ENCODE measurements at places on chromosomes 6 and 20.

DNA sequence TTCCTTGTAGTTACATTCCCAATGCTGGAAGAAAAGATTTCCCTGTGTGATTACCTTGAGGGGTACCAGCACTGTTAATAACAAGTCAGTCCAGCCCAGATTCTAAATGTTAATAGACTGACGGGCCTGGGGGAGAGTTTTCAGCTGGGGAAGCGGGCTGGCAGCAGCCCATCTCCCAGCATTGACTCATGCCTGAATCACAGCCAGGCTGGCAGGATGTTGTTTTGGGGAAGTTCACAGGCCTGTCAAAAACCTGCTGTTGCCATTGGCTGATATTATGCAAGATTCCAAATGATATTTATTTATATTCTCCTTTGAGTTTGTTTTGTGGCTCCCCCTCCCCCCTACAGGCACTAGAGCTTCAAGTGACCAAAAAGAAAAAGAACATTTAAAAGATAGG lies 213.9 kb upstream of the CNR1 start:
- DNase-seq = no peak

DNA sequence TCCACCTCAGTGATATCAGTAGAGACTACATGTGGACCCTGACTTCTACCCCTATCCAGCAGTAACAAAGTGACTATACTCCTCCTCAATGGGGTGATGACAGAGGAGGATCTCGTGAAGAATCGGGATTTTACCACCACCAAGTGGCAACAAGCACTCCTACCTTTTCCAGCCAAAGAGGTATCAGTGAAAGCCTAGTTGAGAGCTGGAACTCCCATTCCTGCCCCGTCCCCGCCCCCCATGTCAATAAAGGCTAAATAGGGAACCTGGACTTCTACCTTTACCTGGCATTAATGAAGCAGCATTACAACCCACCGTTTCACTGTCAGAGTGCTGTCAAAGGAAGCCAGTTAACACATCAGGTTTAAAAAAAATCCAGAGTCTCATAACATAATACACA lies 45.3 kb downstream of the RNF24 start:
- DNase-seq = no peak

DNA sequence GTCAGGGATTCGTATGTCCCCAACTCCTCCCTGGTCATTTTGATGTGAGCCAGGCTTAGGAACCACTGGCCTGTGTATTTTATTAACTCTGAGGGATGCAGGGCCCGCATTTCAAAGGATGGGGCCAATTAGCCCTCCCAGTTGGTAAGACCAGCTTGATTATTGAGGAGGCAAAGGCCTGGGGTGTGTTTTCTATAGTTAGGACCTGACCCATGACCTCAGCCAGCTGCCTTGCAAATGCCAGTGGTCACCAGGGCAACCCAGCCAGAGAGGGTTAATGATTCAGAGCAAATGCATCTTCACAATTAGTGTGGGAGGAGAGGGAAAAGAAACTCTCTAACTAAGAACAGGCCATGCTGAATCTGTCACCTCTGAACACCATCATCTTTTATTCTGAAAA lies 835.4 kb downstream of the MAFB start:
- DNase-seq = no peak

DNA sequence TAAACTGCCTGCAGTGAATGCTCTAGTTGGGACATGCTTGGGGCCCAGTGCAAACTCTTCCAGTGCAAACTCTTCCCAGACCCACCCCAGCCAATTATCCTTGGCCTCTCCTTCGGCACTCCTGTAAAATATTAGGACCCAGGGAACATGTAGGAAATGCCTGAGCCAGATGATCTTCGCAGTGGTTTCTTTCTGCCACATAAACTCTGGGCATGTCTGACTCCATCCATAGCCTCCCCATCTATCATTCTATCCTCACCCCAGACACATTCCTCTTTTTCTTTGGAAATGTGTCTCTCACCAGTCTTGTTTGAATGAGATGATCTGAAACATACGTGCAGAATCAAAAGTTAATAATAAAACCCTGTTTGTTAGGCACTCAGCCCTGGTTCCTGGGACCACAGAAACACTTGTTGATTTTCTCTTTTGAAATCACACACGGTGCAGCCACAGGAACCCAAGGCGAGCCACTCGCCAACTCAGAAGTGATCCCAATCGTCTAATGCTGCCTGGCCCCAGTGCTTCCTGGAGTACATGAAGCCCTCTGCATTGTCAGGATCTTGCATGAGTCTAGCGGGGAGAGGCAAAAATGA lies 108.9 kb upstream of the CST7 start:
- DNase-seq = no peak

DNA sequence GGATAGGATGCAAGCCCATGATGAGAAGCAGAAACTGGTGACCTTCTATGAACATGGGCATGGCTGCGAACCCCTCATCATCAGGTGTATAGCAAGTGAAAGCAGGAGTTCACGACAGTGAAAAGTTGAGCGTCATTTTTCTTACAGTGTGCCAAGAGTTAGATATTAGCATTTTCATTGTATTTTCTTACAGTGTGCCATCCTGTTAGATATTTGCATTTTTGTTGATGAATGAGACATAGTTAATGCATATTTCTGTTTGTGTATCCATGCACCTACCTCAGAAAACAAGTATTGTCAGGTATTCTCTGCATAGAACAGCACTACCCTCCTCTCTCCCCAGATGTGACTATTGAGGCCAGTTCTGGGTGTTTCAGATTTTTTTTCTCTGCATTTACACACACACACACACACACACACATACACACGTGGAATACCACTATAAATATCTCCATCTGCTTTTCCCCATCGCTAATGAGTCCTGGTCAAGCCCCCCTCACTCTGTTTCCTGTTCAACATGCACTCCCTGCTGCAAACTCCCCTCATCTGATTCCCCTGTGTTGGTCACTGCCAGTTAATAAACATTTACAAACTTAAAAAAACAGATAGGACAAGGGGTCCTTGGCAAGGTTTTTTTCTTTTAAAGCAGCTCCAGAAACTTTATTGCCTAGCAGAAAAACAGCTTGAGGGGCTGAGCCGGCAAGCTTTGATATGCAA lies 41.7 kb downstream of the PLN start:
- no peak for DNase-seq

DNA sequence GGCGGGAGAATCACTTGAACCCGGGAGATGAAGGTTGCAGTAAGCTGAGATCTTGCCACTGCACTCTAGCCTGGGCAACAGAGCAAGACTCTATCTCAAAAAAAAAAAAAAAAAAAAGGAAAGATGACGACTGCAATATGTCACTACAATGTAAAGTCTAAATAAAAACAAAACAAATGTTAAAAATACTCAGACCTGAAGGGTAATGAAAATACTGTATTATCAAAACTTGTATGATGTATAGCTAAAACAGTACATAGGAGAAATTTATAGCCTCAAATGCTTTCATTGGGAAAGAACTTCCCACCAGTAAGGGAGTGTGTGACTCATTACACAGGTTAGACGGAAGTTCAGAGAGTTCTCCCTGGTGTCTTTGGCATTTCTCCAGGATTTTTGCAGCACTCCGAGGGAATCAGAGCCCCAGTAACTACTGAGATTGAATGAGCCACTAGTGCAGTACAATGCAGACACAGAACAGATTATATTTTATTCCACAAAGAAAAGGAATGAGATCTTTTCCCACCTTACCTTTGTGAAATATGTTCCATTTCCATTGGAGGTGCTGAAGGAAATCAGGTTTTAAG lies 12.5 kb upstream of the RALGAPB start:
- DNase-seq = peak; percentile 46

DNA sequence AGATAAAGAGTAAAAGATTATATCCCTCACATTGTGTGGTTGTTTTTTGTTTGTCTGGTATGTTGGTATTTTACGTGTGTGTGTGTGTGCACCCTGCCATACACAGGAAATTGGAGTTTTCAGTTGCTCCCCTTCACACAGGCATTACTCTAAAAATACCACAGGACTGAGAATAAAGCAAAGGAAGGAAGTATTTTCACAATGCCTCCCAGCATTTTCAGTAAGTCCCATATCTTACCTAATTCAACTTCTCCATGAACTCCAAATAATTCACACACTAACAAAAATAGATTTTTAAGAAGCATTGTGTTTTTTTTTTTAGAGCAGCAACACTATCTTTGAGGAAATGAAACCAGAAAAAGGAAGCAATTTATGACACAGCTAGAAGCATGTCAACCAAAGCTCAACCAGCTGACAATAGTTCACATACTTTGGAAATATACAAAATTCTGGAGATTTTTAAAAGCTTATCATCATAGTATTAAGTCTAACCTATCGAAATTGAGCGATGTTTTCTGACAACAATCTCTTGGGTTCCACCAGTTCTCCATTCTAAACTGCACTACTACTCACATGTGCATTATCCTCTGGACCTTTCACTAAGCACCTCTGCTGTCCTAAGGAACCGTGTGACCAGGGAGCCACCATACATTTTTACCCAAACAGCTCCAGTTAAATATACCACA lies 2.1 kb downstream of the UBE2J1 start:
- no peak for DNase-seq

- no peak for DNase-seq
Measured at GRCh38 chr6:133436652-133437051, 195.5 kb downstream of the EYA4 start.

DNA sequence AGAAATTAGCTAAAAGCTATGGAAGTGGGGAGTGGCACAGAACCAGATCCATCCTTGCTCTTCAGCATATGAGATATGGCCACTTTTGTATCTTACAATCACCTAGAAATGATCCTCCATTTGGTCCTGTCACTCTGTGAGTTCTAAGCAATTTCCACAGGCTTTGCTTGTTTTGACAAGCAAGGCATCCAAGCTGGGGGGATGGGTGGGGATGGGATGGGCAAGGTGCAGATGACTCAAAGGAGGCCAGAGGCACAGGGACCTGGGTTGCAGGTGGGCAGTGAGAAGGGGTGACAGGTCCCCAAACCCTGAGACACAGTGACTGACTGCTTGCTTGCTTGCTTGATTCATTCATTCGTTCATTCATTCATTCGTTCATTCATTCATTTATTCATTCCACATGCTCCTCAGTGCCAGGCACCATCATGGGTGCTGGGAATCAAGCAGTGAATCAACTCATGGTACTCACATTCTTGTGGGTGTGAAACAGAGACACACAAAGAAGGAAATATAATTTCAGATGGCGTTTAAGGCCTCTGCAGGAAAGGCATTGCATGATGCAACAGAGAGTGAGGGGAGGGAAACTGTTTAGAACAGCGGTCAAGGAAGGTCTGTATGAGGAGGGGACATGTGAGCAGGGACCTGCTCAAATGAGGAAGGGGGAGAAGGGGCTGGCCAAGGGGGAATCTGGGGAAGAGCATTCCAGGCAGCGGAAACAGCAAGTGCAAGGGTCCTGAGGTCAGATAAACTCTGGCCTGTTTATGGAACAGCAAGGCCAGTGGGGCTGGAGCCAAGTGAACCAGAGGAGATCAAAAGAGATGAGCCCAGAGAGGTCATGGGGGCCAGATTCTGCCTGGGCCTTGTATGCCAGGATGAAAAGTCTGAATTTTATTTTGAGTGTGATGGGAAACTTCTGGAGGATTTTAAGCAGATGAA lies 3.4 kb downstream of the KCNB1 start:
- no peak for DNase-seq

GRCh38 chr6:8000188-8000596 lies 64.0 kb downstream of the BLOC1S5 start:
- no peak for DNase-seq

- no peak for DNase-seq
Measured at GRCh38 chr6:167416676-167417430, 92.0 kb downstream of the TTLL2 start.

GRCh38 chr6:8229915-8230756 lies 127.8 kb upstream of the EEF1E1 start:
- DNase-seq = no peak

- DNase-seq = no peak
Measured at GRCh38 chr6:159360306-159360705, 191.1 kb downstream of the FNDC1 start.

GRCh38 chr6:150025201-150025917 lies at the start of gene RAET1L:
Gene RAET1L (minus strand): TSS chr6:150025532. CDS start chr6:150025471, 61 bp downstream.
- DNase-seq = no peak

DNA sequence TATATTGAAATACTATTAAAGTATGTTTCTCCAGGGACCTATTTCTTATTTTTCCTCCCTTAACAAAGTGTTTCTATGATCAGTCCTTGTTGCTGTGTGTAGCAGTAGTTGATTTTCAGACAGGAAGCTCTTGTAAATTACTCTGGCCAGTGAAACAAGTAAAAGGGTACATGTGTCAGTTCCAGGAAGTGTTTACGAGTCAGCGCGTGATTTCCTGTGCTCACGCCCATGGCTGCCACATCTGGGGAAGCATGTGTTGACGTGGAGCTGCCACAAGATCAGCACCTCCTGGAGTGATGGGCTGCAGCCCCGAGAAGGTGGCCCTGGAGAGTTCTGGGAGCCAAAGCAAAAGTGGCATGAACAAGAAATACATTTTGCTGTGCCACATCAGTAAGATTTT lies 38.6 kb upstream of the GGTLC1 start:
- DNase-seq = no peak

DNA sequence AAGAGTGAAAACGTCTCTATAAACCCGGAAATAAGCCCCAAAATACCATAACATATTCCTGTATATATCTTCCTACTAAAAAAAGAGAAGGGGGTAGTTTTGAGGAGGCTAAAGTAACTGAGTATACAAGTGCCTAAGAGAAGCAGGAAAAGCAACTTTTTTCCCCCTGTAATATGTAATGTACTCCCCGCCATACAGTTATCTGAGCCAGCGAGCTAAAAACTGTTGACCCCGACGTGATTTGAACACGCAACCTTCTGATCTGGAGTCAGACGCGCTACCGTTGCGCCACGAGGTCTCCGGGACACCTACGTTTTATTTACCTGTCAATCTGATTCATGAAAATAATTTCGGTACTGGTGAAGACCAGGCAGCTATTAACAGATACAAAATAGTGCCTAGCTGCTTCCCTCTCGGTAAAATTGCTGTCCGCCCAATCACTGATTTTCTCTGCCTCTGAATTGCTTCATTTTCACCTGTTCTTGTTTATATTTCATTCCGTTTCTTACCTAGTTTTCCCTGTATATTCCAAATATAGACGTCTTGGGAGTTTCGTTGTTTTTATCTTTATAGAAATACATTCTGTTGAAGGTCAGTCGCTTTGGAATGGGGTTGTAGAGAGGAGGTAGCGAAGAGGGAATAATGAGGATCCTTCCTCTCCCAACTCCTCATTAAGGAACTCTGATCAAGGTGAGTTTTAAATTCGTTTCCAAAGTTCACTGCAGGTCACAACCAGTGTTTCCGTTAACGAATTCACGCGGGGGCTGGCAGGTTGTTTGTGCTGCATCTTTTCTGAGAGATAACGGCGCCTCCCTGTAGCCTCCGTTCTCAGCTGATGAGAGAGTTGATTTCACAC lies 33.6 kb upstream of the BTN3A2 start:
- DNase-seq = no peak

DNA sequence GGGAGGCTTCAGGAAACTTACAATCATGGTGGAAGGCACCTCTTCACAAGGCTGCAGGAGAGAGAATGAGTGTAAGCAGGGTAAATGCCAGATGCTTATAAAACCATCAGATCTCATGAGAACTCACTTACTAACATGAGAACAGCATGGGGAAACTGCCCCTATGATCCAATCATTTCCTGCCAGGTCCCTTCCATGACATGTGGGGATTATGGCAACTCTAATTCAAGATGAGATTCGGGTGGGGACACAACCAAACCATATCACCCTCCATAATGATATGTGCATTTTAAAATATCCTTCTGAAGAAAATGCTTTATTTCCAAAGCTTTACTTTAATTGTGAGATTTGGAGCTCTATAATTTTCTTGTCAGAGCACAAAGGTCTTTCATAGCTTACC lies 154.1 kb upstream of the CENPW start:
- DNase-seq = no peak
